ENCODE measurements at places on chromosomes 7 and 10.

DNA sequence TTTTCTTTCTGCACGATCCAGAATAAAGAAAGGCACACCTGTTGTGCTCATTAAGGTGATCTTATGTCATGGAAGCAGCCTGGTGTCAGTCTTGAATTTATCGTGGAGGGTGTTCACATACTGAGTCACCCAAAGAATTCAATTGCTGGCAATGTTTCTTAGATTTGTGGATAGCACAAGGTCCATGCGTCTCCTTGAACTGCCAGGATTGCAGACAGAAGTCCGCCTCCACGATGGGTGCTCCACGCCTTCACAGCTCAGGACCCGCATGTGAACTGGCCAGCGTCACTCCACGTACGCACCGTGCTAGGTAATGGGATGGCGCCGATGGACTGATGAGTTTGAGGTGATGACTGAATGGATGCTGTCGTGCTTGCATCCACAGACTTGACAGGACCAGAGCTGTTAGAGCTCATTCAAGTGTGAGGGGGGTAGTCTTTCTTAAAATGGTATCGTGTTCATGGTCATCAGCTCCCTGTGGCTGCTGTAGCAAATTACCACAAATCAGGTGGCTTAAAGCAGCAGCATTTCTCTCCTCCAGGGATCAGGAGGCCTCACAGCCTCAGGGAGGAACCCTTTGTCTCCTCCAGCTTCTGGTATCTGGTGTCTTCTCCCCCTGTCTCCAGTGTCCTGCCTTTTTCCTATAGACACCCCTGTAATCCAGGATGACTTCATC, 65.4 kb upstream of the DNAJB6 start:
- DNase-seq, result no peak

DNA sequence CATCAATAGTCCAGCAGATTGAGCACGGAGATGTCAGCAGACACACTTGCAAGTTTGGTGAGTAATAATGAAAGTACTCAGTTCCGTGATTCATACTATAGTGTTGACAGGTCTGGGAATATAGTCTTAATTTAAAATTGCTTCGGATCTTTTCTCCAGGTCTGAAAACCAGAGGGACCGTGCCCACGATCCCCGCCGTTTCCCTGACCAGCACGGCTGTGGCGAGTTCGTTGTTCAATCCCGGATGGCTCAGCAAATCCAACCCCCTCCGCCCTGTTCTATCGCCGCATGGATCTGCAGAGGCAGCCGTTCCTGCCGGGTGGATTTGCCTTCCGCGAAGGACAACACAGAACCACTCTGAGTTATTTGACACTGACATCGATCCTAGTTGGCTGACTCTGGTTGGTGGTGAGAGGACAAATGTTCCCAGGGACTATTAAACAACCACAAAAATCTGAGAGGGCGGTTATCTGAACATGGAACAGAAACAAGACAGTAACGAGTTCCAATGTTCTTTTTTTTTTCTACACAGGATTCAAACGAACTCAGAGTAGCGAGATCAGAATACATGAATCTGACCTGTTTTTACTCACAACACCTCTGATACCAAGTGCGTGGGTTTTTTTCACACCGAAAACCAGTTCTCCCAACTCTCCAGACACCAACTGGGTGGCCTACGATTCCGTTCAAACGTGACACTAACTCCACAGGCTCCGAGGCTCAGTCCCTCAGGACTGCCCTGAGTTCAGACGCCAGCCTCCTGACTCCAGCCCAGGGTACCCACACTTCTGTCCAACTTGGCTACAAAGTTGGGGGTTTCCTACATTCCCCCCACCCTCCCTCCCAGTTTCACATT, 52.7 kb downstream of the RBM17 start:
- DNase-seq, result no peak

- DNase-seq, result no peak
Measured at GRCh38 chr10:133411523-133412380, 12.7 kb downstream of the SPRN start.

- DNase-seq, result no peak
Measured at GRCh38 chr7:33581236-33581635, 324.1 kb upstream of the BMPER start.

DNA sequence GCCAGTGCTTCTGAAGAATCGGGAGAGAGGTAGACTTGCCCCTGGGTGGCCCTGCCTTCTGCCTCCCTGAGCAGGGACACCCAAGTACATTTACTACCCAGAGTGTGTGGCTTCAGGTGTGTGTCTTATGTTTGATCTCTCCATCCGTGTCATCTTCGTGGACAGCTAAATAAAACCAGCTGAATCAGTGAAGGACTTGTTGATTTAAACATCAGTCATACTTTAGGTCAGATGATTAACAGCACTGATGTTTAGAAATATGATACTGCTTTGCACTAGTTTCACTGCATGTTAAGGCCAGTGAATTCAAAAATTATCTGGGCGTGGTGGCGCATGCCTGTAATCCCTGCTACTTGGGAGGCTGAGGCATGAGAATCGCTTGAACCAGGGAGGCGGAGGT, 4.0 kb downstream of the MTG1 start:
- DNase-seq, result no peak

DNA sequence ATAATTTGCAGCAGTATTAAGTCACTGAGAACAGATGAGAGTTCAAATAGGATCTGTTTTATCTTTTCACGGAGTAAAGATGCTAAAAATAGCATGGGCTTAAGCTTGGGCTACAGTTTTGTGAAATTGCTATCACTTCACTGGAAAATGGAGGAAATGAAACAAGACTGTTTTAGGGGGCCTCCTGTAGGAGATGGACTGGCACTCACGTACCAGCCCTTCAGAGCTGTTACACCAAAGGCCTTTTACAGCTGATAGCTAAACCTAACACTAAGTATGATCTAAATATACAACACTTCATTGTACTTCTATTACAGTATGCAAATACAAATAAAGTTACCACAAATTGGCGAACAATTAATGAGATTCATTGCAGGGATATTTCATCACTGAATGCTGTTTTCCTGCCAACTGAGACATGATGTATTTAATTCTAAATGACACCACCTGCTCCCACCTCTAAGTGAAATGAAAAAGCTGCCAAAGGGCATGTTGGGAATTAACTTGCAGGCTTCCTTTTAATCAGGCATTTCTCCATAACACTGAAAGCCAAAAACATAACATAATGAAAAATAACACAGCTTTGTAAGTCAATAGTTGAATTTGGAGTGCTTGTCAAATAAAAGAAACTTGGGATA, 304.5 kb upstream of the LRRN3 start:
- DNase-seq, result no peak

DNA sequence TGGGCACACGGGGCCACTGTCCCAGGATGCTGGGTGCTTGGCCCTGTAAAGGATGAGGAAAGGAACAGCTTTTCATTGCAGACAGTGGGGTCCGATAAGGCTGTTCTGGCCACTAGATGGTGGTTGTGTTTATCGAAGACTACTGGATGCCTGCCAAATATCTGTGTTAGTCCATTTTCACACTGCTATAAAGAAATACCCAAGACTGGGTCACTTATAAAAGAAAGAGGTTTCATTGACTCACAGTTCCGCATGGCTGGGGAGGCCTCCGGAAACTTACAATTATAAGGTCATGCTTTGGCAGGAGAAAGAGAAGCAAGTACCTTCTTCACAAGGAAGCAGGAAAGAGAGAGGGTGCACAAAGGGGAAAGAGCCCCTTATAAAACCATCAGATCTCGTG, 32.2 kb upstream of the GARS1 start:
- no peak for DNase-seq

GRCh38 chr7:48011951-48012350, 17.0 kb downstream of the SUN3 start:
- no peak for DNase-seq

GRCh38 chr7:33287738-33288137, 158.4 kb downstream of the BBS9 start:
- no peak for DNase-seq

DNA sequence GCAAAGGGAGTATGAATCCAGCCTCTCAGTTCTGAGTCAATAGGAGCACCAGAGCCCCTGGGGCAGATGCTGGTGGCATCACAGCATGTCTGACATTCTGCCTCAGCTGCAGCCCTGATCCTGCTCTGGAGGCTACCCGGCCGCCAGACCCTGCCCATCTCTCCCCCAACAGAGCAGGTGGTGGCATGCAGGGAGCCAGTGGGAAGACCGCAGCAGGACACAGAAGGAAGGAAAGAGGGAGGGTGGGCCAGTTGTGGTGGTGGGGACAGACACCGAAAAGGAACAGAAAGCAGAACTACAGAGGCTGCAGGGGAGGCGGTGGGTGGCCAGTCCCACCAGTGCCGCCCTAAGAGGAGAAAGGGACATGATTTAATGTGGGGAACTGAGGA, 35.3 kb downstream of the BLNK start:
- DNase-seq, result no peak

GRCh38 chr7:136326045-136326609, 349.0 kb upstream of the MTPN start:
- DNase-seq, result no peak

GRCh38 chr7:134059921-134060320, 67.2 kb upstream of the LRGUK start:
- no peak for DNase-seq

GRCh38 chr10:133388236-133388972, 5.6 kb upstream of the MTG1 start:
- no peak for DNase-seq

DNA sequence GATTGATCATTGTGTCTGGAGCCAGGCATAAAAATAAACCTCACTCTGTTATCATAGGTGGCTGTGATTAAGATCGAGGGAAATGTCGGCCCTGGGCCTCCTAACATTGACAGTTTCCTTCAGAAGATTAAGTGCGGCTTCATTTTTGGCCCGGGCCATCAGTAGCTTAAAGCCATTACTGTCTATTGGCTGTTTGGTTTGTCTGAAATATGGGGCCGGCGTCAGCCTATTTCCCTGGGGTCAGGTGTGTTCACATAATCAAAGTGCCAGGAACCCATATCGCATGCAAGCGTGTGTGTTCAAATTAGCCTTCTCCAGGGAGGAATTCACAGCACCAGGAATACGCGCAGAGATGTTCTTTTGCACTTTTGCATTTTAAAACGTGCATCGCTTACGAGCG, 114.7 kb downstream of the CUX1 start:
- DNase-seq, result no peak

GRCh38 chr7:133931053-133931452, 196.1 kb upstream of the LRGUK start:
- no peak for DNase-seq

DNA sequence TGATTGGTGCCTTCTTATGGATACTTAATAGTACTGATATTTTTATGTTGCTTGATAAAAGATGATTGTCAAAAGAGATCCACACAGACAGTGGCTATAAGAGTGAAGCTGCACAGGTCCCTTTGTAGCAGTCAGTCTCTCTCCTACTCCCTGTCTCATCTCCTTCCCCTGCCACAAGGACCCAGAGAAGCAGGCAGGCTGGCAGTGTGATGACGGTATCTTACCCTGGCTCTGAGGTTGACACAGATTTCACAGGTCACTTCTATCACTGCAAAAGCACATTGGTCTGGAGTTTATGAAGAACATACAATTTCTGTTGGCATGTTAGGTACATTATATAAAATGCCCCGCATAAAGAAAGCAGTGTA, 64.4 kb upstream of the AHR start:
- DNase-seq, result no peak

GRCh38 chr7:50867034-50867356, 84.3 kb upstream of the GRB10 start:
- DNase-seq, result no peak

DNA sequence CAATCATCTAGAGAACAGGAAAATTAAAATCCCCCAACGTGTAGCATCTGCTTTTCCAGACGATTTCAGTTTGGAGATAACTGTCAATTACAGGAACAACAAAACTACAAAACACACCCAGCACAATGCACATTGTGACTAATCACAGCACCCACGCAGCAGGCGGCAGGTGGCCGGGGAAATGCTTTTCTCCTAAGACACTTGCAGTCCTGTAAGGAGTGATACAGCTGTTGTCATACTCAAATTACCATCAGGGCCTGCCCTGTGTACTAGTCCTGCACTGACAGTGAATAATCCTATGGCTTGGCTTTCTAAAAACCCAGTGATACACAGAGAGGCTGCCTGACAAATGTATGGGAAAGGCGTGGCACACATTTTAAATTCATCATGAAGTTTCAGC, 37.8 kb downstream of the COBL start:
- no peak for DNase-seq

DNA sequence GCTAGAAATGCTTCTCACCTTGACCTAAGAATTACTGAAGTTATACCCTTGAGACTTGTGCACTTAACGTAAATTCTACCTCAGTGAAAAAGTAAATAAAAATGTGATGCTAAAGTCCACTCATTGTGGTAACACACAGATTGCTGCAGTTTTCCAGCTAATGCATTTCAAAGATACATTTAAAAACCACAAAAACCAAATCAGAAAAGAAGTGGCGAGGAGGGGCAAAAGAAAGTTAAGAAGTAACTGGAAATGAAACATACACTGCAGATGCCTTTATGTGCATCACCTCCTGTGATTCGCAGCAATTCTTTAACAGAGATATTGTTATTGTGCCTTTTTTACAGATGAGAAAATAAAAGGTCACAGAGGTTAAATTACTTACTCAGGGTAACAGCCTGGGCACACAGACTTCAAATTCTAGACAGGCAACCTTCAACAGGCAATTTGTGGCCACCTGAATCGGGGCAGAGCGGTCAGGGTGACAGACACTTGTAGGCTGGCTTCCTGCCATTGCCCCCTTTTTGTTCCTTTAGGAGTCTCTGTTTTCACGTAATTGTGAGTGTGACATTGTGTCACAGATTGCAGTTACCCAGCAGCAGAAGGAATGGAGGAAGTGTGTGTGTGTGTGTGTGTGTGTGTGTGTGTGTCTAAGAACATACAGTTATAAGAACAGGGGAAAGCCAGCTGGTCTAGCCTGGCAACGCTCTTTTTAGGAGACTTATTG, 1.9 kb downstream of the WIPF3 start:
- no peak for DNase-seq

DNA sequence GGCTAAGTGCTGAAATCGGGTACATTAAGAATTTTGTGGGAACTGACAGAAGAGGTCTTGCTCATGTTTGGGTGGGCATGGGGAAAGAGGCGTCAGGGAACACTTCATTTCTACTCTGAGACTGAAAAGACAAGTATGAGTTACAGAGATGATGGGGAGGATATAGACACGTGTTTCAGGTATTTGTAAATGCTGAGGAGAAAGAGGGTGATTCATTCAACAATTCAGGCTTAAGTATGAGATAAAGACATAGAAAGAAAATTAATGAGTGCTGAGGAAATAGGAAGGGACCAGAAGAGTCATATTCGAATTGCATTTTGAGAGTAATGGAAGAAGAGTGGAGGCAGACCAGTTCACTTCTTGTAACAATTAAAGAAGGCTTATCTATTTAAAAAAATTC, 143.6 kb downstream of the HBP1 start:
- no peak for DNase-seq

- DNase-seq, result no peak
Measured at GRCh38 chr7:146713934-146714333, 597.3 kb downstream of the CNTNAP2 start.

DNA sequence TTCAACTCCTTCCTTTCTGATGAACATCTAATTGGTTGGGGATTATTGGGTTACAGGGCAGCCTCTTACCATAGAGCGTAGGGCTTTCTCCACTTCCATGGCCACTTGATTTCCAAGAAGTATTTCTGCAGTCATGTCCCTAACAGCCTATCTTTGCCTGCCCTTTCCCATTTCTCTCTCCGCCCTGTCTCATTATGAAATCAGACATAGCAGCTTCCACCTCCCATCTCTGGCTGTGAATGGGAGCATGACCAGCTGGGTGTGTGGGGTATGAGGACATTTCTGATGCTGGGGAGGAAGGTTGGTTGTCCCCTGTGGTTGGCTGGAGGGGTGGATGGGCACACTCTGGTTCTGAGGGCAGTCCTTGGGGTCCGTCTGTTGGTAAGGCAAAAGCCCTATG, 41.2 kb downstream of the ADCYAP1R1 start:
- DNase-seq, result no peak

Data from posterior cingulate gyrus (tissue), 11 donors.